Hematopoietic multipotent progenitor cell treated with erythropoietin and hydrocortisone succinate and interleukin-3 and kit ligand, for 8 days (in vitro differentiated cells): ENCODE measurements at places on chromosomes 6 and 20.

DNA sequence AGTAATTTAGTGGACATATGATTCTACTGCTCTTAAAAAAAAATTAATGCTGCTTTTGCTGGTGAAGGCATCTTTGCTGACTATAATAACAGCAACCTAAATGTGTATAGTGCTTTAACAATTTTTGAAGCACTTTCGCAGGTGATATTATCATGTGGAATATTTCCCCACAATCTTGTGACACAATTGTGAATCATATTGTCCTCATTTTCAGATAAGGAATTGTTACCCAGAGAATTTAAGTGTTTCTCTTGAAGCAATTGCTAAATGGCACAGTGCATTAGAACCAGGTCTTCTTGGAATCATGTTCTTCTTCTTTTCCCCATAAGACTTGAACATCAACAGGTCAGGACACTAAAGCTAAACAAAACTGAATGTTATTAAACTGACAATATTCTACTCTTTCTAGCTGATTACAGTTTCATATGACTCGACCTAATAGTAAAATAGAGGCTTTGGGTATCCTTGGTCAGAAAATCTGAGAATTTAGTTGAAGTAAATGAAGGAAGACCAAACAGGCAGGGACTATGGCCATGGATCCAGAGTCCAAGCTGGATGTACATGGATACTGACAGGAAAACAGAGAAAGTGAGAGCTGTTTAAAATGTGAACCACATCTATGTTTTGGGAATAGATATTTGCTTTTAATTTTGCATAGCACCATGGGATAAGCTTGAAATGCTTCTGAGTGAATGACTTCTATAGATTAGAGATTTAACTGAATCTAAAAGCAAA lies 121.8 kb upstream of the SLC35B3 start:
- no peak for DNase-seq

- DNase-seq = no peak
These were observed 46.1 kb downstream of the PRDM1 start for GRCh38 chr6:106132153-106132698.

- DNase-seq = no peak
These were observed 223.0 kb upstream of the ARID1B start for GRCh38 chr6:156554160-156554559.

- peak; percentile 68 for DNase-seq
These were observed 45.8 kb downstream of the AHI1 start for GRCh38 chr6:135451617-135452190.

DNA sequence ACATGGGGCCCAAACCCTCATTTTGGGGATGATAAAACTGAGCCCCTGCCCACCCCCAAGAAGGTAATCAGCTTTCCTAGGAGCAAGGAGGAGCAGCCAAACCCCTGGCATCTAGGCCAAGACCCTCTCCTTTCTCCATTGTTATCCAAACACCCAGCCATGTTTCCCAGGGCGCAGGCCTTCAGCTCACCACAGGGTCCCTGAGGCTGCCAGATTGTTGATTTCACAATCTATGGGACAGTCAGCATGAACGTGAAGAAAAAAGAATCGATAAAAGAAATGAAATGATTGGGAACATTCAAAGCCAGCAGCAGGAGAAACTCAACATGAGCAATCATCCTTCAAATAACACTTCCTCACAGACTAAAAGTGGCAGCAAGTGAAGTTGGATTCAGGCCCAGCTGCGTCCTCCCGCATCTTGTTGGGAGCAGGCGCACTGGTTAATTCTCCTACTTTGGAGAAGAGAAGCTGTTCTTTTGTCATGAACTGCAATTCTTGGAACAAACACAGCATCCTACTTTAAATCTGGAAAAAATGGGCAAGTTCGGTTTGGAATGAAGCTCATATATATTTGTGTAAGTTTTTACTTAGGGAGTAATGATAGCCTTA lies 241.8 kb upstream of the PRDM1 start:
- no peak for DNase-seq

GRCh38 chr20:35611482-35611881 lies 4.1 kb upstream of the SPAG4 start:
- DNase-seq = no peak

DNA sequence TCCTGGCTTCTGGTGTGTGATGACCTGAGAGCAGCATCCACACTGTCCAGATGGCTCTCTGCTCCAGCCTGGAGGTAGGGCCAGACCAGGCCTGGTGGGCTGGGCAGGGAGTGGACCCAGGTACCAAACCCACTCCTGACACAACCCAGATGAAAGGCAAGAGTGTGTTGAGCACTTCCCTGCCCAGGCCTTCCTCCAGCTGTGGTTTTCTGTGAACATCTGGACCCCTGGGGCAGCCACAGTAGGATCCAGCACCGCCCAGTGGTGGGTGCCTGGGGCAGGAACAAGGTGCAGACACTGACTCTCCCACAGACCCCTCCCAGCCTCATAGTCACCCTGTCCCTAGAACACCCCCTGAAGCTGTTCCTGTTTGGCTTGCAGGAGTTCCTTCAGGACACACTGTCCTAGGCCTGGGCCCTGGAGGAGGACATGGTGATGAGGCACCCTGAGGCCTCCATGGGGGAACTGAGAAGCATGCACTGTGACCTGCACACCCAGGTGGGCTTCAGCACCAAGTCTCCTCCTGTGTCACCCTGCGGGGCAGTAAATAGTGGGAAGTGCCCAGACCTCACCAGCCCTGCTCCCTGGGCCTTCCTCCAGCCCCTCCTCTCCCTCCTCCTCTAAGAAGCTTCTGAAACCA lies 28.7 kb downstream of the UBD start:
- no peak for DNase-seq

DNA sequence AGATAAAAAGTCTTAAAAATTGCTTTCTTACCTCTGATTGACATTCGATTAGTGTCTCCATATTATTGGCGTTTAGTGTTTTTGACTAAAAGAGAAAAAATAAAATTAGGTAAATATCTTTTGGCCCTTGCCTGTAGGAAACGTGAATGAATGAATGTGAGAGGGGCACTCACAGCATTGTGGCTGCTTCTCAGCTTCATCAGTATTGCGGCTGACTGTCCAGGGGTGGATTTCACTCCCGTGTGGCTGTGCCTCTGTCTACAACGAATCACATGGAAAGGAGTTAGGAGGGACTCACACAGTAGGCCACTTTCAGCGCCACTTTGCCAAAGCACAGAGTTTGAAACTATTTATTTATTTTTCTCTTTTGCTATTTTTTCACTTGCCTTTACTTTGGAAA lies 844 bp downstream of the TAGAP start:
- DNase-seq = peak; percentile 43

DNA sequence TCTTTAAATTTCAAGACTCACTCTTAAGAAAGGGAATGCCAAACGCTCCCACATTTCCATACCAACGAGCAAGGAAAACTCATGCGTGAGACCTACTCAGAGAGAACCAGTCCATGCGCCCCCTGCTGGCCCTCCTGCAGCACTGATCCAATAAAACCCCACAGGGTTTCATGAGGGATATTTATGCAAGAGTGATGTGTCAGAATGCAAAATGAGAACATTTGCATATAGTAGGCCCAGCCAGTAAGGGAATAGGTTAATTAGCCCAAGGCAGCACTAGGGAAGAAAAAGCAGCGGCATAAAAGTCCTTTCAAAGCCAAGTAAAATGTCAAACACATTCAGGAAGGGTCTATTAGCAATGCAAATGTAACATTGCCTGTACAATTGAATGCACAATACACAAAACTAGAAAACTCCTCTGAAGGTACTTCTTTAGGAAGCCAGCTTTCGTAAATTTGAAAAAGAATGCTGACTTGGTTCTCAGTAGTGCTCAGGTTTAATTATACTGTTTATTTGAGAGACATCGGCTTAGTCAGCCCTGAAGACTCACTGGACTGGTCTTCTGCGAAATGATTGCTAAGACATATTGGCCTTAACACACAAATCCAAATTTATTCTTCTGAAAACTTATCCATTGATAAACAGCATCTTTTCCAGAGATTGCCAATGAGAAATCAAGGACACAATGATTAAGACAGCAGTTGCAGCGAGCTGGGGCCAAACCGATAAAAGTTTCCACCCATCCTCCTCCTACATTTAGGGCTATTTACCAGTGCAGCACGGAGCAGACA lies 93.2 kb downstream of the GMPR start:
- DNase-seq = peak; percentile 77

DNA sequence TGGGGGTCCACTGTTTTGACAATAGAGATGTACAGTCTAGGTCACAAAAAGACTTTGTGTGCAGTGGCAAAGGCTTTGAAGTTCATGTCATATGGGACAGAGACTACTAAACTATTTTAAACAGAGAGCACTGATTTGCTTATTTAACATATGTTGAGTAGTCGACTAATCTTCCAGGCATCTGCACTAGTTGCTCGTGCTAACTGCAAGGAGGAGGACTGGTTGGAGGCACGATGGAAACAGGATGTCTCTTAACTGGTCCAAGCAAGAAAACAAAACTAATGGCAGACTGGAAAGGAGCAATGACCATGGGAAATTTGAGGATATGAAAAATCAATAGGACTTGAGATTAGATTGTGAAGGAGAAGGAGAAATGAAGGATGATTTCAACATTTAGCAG lies 28.5 kb upstream of the ERVFRD-1 start:
- DNase-seq = no peak

DNA sequence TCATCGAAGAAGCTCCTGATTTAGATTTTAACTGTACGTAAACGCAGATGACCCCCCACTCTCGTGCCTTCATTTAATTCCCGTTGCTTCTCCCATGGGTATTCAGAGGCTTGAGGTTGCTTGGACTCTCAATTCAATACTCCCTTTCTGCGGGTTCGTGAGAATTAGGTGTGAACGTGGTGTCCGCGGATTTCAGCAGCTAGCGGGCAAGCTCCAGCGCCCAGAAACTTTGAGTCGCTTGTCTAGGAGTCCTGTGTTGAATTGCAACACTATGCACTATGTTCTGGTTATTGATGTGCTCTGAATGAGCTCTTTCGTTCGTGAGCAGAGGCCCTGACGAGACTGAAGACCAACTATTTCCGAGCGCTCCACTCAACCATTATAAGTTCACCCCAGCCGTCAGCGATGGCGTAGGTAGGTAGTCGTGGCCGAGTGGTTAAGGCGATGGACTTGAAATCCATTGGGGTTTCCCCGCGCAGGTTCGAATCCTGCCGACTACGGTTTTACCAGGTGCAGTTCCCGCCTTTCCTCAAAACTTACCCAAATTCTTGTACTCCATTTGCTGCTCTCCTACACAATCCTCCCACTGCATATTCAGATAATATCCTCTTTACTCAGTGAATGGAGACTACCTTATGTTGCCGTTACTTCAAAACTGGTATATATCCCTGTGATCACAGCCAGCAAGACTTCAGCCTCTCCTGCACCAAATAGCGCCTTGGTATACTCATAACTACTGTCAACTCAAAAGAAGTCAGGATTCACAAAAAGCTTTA lies 72.6 kb upstream of the ZNF184 start:
- peak; percentile 80 for DNase-seq

- no peak for DNase-seq
These were observed 269.0 kb downstream of the SMOC2 start for GRCh38 chr6:168709991-168710390.
